ENCODE measurements at places on chromosomes 4 and X. TPM values are rescaled to one million over a fixed set of nuclear protein-coding genes. Genes with fewer than 3 reads are reported as not detected.

GAGE12J gene
- total RNA-seq = not detected

CXorf51A gene
- not detected for total RNA-seq

SCD5 gene
- 37.3 TPM for total RNA-seq

SUPT20HL1 gene
- total RNA-seq = not detected

FAM236D gene
- total RNA-seq = not detected

TMEM35A gene
- total RNA-seq = 1.8 TPM

TMSB15C gene
- total RNA-seq = 3.6 TPM

TRMT10A gene
- 6.2 TPM for total RNA-seq

SPATA4 gene
- 0.09 TPM for total RNA-seq

FAM47A gene
- total RNA-seq = not detected

MAGED4 gene
- 10.5 TPM for total RNA-seq

ZNF674 gene
- 5.2 TPM for total RNA-seq

GLUD2 gene
- 1.2 TPM for total RNA-seq

SHROOM4 gene
- total RNA-seq = 27.8 TPM

TMEM271 gene
- not detected for total RNA-seq

PFKFB1 gene
- total RNA-seq = not detected

COL25A1 gene
- 4.6 TPM for total RNA-seq

FRMPD4 gene
- total RNA-seq = under 0.01 TPM

CTAG2 gene
- total RNA-seq = not detected

FRMD7 gene
- total RNA-seq = not detected

PRSS12 gene
- 0.56 TPM for total RNA-seq

EVC gene
- 33.7 TPM for total RNA-seq

FAM184B gene
- not detected for total RNA-seq

CXXC4 gene
- total RNA-seq = under 0.01 TPM

C1QTNF7 gene
- total RNA-seq = not detected

GAGE2A gene
- total RNA-seq = not detected

TSPAN7 gene
- total RNA-seq = 3.7 TPM

CSAG2 gene
- not detected for total RNA-seq

MAGEA3 gene
- total RNA-seq = not detected

HSFX1 gene
- total RNA-seq = 0.36 TPM

TRIML2 gene
- not detected for total RNA-seq

All from endothelial cell of coronary artery (primary cell).